ENCODE measurements at places on chromosomes 1 and 21.

- no peak for DNase-seq
Measured at GRCh38 chr1:113747376-113747775, 11.9 kb downstream of the PHTF1 start.

DNA sequence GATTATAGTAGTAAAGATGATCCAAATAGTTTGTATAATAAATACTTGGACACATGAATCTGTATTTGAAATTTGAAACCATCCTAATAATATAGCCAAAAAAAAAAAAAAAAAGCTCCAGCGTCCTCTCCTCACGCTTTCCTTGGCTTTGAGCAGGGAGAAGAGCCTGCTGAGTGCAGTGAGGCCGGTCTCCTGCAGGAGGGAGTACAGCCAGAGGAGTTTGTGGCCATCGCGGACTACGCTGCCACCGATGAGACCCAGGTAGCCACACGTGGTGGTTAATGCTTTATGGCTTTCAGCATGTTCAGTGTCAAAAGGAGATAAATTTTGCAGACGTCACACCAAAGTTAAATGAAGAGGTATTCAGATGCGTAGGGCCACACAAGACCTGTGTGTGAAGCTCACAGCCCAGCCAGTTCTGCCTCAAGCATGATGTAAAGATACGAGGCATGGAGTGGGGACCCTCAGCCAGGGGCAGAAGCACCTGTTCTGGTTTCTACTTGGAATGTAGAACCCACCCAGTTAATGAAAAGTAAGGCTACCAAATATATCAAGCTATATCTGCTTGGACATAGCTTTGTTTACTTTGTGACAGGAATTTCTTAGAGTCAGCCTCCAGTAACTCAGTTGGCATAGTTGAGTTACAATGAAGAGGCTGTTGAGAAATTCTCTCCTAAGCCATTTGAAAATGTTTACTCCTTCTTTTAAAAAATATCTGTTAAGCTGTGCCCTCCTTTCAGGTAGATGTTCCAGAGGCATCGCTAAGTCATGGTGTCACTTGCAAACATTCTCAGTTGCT, 8.1 kb downstream of the PRMT2 start:
- no peak for DNase-seq

DNA sequence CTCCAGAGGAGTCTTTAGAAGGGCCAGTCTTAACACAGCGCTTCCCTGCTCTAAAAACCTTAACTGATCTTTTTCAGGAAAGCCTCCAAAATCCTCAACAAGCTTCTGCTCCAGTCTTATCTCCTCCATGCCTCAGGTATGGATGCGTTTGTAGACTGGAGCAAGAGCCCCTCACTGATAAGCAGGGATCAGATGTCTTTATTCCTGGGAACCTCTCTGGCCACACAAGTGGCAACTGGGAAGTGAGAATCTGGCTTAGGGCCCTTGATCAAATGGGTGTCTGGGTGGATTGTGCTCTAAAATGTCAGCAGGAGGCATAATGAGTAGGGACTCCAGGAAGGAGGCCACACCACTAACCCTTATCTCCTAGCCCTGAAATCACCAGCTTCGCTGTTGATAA, 1.4 kb downstream of the ZBTB8A start:
- no peak for DNase-seq

DNA sequence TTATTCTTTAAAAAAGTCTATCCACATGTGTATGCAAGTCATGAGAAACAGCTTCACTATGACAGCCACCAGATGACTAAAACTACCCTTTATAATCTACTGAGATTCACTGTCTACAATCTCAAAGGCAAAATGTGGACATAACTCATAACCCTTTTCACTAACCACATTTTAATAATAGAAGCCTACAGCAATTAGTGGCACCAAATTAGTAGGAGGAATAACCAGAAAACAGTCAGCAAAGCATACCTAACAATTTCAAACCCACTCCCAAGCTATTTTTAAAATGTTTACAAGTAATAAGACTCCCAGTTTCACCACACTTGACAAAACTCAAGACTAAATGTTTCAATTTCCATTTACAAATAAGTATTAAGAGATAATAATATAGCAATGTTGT, 442.9 kb downstream of the PTPRC start:
- DNase-seq = no peak

DNA sequence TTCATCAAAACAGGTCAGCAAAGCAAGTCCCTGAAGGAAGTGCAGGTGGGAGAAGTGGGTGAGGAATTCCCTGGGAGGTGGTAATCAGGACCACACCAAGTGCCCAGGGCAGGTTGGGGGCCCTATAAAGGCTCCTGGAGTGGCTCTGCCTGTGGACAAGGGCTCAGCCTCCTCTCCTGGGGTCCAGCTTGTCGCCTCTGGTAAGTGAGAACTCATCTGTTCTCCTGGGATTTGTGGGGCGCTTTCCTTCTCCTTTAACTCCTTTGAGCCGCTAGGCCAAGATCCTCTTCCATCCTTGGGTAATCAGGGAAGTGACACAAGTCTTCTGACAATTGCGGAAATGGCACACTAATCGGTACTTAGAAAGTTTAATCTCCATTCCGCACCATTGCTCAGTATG, at the start of gene SPRR4:
SPRR4 (plus strand) TSS at position 154 of the 400 bp plus-strand sequence. CDS start 1,243 bp downstream, outside the sequence.
- no peak for DNase-seq

GRCh38 chr1:182784556-182785171, 4.9 kb upstream of the NPL start:
- no peak for DNase-seq

- DNase-seq = no peak
Measured at GRCh38 chr1:145889722-145890121, 4.1 kb upstream of the ANKRD35 start.

DNA sequence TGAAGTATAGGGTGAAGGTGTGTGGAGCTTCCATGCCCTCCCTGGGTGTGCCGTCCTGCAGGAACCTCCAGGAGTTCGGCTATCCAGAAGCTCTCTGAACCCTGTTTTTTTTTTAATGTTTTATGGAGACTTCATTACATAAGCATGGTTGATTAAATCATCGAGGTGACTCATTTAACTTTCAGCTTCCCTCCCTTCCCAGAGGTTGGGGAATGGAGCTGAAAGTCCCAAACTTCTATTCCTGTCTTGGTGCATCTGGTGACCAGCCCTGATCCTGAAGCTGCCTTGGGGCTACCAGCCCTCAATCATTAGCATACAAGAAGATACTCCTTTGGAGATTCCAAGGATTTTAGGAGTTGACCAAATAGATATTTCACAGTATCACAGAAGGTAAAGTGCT, 9.5 kb downstream of the RRP15 start:
- no peak for DNase-seq

DNA sequence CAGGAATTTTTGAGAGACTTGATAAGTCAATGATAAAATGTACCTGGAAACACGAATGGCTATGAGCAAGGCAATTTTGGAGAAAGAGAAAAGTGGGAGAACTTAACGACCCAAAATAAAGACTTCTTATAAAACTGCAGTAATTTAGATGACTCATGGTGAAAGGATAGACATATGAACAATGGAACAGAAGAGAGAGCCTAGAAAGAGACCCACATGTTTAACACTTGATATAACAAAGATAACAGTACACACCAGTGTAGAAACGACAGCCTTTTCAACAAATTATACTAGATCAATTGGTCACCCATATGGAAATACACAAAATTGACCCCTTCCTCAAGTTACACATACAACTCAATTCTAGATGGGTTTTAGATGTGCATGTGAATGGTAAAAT, 117.5 kb upstream of the GALNT2 start:
- no peak for DNase-seq

GRCh38 chr1:23456226-23456625, 27.8 kb downstream of the ASAP3 start:
- DNase-seq = no peak

- no peak for DNase-seq
Measured at GRCh38 chr1:17653728-17654351, 101.3 kb upstream of the ACTL8 start.

DNA sequence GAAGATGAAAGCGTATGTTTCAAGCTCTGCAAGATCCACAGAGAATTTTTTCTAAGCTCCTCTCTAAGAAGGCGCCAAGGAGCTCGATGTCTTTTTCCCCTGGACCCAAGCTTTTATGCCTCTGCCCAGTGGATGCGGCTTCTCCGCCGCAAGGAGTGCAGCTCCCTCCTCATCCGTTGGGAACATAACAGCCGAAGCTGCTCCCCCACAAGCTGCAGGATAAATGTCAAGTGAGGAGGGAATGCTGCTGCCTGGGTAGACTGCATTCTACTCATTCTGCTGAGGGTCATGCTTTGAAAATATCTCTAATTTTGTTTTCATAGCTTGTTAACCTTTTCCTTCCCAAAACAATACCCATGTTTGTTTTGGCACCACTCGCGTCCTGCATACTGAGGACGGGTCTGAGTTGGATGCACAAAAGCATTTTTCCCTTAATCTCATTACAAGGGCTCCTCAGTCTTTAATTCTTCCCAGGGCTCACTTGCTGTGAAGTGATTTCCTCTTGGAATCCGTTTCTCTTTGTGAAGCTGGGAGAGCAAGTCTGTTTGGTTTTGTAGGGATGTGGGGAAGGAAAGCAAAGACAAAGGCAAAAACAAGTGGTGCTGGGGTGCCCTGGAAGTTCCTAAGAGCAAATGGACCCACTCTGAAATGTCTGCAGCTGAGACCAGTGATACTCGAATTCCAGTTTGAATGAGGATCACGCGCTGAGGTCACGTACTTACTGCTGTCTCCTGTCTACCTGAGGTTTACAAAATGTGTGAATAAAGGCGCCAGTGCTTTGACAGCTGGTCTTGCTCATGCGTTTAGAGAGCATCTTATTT, 134.0 kb upstream of the IRF2BP2 start:
- DNase-seq = no peak

- DNase-seq = no peak
Measured at GRCh38 chr1:9900142-9901043, 9.7 kb downstream of the CTNNBIP1 start.

- DNase-seq = no peak
Measured at GRCh38 chr1:221148660-221149059, 269.4 kb downstream of the HLX start.

DNA sequence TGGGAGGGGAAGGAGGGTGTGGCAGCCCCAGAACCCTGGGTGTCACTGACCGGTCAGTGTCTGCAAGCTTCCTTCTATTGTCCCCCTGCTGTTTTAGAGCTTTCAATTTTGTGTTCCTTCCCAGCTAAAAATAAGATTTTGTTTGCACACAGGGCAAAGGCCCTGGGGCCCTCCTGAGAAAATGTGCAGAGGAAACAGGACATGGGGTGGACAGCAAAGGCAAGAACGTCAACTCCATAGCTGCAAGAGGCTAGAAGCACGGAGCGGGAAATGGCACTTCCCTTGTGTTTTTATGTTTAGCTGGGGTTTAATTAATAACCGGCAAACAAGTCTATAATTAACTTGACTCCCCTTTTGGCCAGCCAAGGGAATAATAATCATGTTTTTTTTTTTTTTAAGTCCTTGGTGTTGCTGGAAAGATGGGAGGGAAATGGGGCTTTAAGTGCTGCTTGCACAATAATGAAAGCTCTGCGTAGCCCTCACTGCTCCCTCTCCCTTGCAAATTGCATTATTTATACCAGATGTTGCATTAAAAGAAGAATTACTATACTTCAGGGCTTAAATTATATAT, 261.4 kb upstream of the USP24 start:
- DNase-seq = no peak

- no peak for DNase-seq
Measured at GRCh38 chr1:205515781-205516253, 11.3 kb downstream of the CDK18 start.

- no peak for DNase-seq
Measured at GRCh38 chr1:16087733-16088132, 14.3 kb upstream of the FAM131C start.

GRCh38 chr1:207396168-207396746, 57.9 kb upstream of the CR2 start:
- DNase-seq = no peak

DNA sequence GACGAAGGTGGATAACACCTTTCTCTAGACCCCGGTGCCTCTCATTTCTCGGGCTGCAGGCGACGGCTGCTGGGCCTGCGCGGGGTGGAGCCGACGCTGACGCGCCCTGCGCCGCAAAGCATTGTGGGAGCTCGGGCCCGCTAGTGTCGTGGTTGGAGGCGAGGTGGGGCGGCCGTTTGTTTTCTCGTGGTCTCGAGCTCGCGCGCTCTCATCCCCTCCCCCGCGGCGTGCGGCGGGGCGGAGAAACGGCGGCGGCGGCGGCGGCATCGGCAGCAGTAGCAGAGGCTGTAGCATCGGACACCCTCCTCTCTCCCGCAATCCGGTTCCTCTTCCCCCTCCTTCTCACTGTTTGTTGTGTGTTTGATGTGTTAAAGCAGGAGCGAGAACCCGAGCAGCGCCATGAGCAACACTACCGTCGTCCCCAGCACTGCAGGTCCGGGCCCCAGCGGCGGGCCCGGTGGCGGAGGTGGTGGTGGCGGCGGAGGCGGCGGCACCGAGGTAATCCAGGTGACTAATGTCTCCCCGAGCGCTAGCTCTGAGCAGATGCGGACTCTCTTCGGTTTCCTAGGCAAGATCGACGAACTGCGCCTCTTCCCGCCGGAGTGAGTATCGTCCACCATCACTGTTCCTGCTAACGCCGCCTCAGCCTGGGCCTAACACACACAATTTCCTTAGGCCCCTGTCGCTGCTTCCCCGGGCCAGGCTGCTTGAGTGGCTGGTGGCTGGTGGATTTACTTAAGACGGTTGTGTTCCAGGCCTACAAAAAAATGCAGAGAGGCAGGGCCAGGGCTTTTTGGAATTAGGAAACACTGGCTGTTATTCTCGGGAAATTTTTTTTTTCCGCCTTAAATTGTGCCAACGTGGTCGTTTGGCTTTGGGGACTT, at the start of gene SRSF11:
SRSF11 (plus strand) TSS at position 143 of the 884 bp plus-strand sequence; CDS start at position 400, 257 bp downstream.
- peak; percentile 94 for DNase-seq

- DNase-seq = no peak
Measured at GRCh38 chr1:93874025-93874651, 4.9 kb downstream of the DNTTIP2 start.

- DNase-seq = no peak
Measured at GRCh38 chr1:151860504-151861187, 7.1 kb upstream of the THEM5 start.

GRCh38 chr1:204151552-204152309, at the start of gene ETNK2:
Gene ETNK2 (minus strand): TSS chr1:204152044. CDS start chr1:204151852, 192 bp downstream.
- DNase-seq = peak; percentile 28

- DNase-seq = no peak
Measured at GRCh38 chr1:200302921-200303290, 106.9 kb downstream of the ZNF281 start.

DNA sequence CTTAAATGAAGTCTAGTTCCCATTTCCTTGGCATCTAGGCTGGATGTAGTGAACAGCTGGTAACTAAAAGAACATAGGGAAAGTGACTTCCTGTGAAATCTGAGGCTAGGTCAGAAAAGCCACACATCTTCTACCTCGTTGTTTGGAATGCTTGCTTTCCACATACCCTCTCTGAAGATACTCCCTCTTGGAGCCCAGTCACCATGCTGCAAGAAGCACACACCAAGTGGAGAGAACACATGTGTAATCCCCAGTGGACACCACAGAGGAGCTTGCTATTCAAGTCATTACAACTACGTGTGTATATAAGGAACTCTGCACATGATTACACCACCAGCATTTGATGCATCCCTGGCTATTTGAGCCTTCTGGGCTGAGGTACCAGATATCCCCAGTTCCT, 125.9 kb downstream of the RGS21 start:
- DNase-seq = no peak

DNA sequence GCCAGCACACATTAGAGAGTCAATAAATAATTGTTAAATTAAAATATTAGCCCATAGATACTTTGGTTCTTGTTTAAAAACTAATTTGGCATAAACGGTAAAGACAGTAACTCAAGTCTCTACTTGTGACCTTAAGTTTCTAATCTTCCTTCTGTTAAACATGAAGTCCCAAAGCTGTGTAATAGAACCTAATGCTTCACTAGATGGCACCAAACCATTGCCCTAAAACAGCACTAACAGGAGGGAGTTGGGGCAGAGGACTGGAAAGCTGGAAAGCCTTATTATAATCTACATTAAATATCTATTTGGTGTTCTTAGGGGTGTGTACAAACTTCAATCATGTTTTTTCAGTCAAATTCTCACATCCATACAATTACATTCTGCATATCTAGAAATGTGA, 176.7 kb downstream of the OLFM3 start:
- DNase-seq = no peak

All from stimulated activated CD8-positive, alpha-beta memory T cell treated with anti-CD3 and anti-CD28 coated beads, Interleukin-2, amount 100 ng/mL, for 1 hour (primary cell).